ENCODE measurements at places on chromosomes 13 and 19.
A peak's percentile ranks its signal among the peaks of the same experiment; 100 is the strongest.

DNA sequence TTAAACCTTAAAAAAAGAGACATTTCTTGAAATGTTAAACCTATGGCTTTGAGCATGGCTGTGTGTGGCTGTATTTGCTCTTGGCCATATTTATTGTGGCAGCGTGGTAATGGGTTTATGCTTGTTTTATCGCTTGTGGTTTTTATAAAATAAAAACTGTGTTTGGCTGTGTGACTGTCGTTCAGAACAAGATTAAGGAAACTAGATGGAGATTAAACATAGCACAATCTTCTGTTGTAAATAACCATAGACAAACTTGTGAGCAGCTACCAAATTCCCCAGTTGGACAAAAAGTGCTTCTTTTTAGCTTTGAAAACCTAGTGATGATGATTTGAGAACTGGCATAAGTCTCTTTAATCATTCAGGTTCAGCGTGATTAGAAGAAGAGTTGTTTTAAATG lies 191.0 kb downstream of the GGACT start:
- no peak for DNase-seq

DNA sequence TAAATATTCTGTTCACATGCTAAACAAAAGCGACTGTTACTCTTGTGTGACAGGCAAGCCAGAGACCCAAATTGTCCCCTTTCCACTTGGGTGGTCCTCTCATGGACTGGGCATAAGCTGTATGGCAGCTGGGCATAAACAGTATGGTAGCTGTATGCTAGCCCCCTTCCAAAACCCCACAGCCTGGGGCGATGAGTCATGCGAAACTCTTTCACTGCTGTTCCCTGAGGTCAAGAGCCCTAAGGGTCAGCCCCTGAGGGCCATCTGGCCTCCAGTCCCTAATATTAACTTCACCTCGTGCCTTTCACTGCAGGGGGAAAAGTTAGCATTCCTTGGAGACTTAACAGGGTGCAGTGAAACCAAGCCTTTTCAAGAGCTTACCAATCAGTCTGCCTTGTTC lies 45.6 kb upstream of the ZNF562 start:
- no peak for DNase-seq

GRCh38 chr13:54852831-54853230 lies 1824.2 kb downstream of the OLFM4 start:
- no peak for DNase-seq

GRCh38 chr19:45677351-45678230 lies 9.6 kb downstream of the GIPR start:
- peak; percentile 82 for DNase-seq

DNA sequence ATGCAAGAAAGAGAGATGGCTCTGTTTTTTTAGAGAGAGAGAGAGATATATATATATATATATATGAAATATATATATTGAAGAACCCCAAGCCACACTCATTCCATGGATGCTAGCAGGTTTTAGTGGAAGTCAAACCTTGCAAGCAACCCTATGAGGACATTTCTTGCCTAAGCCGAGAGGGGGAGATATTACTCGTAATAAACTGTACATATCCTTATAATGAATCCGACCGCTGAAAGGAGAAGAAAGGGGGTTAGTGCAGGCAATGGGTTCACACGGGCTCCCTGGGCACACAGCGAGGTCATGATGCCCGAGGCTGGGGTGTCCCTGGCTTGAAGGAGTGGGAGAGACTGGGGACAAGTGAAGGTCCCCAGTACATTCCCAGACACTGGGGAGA lies 78.3 kb downstream of the IER2 start:
- DNase-seq: no peak

DNA sequence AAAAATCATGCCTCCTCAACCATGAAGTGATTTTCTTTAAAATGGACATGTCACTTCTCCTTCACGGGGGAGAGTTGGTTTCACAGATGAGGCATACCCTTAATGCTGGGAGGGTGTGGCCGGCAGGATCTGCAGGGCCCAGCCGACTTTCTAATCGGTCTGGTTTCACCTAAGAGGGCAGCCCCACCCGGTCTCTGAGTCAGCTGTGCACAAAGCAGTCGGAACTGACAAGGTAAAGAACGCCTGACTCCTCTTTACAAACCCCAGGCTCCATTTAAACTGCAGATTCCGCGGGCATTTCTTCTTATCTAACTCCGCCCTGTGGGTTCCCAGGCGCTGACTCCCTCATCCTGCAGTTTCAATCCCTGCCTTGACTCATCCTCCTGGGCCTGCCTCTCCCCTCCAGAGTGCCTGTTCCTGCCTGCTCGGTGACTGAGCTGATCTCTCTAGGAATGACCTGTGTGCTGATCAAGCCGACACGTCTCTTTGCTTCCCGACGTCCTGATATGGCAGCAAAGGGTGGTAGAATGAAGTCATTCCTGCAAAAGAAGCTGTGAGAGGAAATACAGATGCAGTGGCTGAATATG lies 63.4 kb downstream of the EFNB2 start:
- no peak for DNase-seq

GRCh38 chr19:32233091-32233490 lies 112.3 kb upstream of the ZNF507 start:
- DNase-seq: no peak

- DNase-seq: no peak
These were observed 710 bp downstream of the SHD start for GRCh38 chr19:4279530-4280422.

DNA sequence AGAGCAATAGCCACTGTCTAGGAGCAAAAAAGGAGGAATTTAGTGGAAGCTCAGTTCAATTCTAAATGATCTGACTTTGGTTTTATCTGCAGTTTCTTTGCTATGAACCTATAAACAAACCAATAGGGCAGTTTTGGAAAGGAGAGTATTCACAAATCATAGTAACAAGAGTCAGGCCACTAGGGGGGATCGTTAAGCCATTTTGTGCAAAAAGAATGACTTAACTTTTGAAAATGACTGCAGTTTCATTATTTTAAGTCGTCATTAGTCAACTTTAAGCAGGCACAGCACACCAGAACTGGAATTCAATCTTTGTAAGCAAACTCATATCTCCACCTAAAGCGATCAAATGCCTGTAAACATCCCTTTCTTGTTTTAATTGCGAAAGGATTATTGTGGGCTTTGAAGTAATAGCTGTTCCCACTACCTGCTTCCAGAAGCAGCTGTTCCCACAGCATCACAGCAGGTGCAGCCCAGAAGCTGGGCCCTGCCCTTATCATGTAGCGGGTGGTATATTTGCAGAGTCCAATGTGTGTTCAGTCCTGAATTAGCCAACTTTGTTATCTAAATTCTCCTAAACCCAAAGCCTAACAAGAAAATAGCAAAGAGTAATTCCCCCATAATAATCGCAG lies 51.5 kb downstream of the SOX21 start:
- no peak for DNase-seq

DNA sequence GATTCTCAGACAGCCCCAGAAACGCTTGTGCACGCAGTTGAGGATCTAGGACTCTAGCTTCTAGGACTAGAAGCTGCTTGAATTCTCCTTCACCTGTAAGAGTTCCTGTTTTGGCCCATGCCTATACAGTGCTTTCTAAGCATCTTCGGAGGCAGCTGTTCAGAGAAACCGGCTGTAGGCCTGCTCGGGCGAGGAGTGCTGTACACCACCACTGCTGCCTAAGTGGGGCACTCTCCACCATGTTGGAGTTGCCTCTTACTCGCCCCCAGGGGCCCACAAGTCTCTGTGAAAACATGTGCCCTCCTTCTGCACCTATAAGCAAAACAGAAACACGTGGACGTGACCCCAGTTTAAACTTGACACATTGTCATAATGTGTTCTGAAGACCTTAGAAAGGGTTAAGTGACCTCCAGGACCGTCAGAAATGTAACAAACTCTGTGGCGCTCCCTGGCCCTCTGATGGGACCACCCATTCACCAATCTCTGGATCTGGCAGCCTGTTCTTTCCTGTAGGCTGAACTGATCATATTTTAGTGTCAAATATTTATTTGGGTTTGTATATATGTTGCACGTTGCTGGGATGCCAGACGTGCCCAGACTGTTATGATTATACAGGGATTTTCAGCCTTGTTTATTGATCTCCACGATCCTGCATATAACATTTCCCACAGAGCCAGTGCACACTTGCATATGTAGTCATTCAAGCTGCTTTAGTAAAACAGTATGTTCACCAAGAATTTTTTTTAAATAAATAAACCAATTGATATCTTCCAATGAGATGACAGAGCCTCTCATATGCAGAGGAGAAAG lies 60.8 kb downstream of the C13orf42 start:
- DNase-seq: no peak

DNA sequence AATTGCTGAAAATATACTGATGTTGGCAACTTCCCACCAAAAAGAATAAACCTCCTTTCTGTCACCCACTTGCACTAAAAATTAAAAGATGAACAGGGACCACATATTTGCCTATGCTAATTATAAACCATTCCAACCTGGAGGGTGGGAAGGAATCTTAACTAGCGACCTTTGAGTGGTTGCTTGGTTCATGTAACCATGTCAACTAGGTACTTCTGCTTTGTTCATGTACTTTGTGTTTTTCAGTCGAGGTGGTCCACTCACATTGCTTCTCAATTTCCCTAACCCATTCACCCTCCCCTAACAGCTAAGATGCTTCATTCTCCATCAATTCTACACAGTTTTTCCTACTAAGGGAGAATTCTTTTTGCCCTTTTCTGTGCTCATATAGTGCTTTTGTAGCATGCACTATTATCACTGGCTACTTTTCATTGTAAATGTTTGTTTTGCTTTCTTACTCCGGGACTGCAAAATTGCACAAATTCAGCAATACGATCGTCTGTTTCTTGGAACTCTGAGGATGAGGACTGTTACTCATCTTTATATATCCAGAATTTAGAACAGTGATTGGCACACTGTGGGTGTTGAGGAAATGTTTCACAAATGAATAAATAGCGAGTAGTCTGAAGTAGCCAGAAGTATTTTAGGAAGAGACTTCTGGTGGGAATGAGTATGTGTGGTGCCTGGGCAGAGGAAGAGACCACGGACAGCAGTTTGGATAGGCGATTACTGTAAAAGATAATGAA lies 187.5 kb downstream of the GPC6 start:
- no peak for DNase-seq

GRCh38 chr19:9075064-9075949 lies 11.6 kb upstream of the OR1M1 start:
- DNase-seq: peak; percentile 18

GRCh38 chr19:50876456-50876855 lies 3.2 kb downstream of the KLK2 start:
- no peak for DNase-seq

- no peak for DNase-seq
These were observed 1436.4 kb downstream of the UQCRFS1 start for GRCh38 chr19:27776524-27776923.

DNA sequence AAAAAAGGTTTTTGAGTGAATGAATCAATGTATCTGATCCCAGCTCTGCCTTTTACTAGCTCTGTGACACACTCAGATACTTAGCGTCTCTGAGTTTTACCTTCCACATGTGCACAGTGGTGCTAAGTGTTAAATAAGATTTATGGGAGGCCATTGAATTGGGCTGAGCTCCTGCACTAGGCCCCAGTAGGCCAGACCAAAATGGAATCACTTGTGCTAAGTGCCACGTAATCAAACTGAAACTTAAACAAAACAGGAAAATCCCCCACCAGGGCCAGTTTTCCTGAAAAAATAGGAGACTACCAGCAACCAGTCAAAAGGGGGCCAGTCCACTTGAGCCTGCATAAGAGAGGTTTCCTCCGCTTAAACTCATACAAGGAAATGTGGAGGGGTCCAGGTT lies 40.9 kb downstream of the GJA3 start:
- DNase-seq: no peak

DNA sequence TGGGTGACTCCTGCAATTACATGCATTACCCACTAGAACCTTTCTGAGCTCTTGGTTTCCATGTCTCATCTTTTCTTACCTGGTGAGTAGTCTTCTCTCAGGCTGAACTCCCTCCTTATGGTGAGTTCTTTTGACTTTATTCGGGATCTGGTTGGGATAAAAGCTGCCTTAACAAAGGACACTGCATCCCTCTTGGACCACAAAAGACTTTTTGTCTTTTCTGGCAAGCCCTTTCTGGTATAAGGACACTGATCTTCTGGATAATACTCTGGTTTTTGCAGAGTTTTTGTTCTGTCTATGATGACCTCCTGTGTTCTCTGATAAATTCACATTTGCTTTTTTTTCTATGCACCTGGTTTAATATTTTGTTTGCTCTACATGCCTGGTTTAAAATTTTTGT lies 66.7 kb downstream of the SLITRK1 start:
- DNase-seq: no peak

DNA sequence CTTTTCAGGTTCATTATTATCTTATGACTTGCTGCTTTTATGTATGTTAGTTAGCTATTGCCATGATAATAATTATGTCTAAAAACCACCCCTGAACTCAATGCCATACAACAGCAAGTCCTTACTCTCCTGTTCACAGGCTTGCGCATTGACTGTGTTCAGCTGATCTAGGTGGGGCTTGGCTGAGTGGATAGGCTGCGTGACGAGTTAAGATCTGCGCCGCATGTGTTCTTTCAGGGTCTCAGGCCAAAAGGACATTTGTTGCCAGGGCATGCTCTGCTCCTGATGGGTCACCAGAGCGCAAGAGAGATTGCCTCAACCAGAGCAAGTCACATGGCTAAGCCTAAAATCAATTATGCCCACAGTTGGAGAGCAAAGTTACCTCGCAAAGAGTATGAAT lies 859 bp downstream of the ZNF568 start:
- no peak for DNase-seq

GRCh38 chr13:100508455-100508854 lies 80.1 kb downstream of the GGACT start:
- no peak for DNase-seq

DNA sequence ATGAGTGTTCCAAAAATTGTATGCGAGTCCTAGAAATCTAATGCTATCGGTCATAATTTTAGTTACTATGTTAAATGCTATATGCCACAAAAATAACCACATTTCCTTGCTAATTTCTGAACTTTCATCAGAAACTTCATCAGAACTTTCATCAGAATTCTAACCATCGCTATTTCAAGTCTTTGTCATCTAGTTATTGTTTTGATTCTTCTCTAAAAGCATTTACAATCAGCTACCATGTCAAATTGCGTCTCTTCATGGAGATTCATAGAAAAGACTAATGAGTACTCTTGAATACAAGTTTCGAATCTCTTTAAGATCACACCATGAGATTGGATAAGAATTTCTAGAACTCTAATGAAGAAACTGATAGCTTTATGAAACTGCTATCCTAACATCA lies 52.7 kb upstream of the TM9SF2 start:
- no peak for DNase-seq

- no peak for DNase-seq
These were observed 37.1 kb upstream of the ISYNA1 start for GRCh38 chr19:18475004-18475453.

DNA sequence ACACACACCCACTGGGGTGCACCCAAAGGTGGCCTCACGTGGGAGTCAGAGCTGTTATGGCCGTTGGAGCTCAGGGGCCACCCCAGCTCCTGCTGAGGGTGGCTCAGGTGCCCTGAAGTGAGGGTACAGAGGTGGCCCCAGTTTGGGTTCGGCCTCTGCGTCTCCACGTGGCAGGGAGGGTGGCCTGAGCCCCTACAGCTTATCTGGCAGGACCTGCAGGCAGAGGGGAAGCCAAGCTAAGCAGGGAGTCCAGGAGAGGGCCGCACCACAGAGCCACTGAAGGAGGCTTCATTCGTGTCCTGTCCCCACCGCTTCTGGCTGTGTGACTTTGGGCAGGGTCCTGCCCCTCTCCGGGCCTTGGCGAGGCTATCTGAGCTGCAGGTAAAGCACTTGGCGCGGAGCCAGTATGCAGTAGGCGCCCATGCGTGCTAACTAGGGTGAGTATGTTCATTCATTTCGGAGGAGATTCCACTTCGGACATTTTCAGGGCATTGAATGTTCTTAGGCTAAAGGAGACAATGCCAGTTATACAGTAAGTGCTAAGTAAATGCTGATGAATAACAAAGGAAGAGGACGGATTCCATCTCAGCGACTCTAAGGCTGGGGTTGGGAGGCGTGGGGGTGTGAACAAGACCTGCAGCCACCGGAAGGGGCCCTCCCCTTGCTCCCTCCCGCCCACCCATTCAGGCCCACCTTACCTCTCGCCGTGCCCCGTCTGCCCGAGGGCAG lies 4.9 kb downstream of the REX1BD start:
- no peak for DNase-seq
